ENCODE measurements at places on chromosomes 2 and 18.

DNA sequence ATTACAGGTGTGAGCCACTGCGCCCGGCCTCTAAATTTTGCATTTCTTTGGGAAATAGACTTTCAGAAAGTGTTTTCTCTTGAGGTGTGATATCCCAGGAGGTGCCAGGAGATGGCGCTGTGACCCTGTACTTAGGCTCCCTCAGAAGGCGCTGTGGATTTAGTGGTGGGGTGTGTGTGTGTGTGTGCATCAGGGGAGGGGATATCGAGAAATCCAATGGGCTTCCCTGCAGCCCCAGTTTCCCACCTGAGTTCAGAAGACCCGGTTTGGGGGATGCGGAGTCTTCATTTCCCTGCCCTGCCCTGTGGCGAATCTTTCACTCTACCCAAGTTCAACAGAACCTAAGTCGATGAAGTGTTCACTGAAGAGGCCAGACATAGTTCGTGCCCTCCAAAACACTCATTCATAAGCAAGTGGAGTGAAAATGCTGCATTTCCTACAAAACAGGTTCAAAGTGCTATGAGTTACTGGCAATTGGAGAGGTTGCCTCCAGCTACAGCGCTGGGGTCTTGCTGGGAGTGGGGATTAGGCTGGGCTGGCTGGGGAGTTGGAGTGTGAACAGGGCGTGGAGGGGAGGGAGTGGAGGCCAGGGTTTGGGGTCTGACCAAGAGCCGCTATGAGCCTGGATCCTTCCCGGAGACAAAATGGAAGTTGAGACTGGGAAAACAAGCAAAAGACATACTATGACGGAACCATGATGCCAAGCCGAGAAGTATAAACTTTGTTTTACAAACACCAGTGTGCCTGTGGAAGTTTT lies 6.5 kb upstream of the WNT6 start:
- DNase-seq, result peak; percentile 54

- DNase-seq, result no peak
Observed at GRCh38 chr18:8386669-8387380, 222.4 kb upstream of the RAB12 start.

DNA sequence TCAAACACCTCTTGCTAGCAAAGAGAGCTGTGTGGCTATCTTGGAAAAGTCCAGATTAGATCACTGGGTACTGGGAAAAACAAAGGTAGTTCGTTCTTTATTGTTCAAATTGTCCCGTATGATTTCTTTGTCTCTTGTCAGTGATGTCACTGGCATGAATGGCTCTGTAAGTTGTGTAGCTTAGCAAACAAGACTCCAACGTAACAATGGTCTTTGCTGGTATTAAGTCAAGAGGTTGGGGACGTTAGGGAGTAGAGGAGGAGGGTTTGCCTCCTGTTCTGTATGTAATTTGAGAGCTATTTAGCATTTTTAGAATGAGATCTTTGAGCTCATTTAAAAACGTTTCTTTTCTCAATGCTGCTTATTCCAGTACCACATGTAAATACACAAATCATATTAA lies 216.5 kb upstream of the SP5 start:
- no peak for DNase-seq

DNA sequence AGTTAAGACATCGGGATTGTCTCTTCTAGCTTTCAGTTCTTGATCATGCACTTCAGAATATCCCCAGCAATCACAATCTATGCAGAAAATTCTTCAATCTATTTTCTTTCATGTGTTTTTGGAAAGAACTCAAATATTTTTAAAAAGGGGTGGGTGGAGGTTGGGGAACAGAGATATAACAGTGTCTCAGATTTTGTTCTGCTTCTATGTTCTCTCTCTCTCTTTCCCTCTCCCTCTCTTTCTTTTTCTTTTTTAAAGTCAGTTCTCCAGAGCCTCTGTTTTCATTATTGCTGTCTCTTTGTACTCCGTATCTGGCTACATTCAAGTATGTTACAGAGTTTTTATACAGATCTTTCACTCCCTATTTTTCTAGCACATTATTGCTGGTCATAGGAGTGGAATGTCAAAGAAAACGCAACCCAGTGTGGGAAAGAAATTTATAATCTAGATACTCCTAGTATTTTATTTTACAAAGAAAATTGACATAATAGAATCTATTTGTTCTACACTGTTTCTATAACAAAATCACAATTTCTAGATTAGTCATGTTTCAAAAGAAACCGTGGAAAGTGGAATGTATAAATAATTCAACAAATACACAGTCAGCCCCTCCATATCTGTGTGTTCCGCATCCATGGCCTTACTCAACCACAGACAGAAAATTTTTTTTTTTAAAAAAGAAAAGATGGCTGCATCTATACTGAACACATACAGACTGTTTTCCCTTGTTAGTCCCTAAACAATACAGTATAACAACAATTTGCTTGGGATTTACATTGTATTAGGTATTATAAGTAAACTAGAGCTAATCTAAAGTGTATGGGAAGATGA lies 11.2 kb upstream of the NEMP2 start:
- DNase-seq, result no peak

GRCh38 chr2:54813584-54813983 lies 90.1 kb downstream of the EML6 start:
- DNase-seq, result no peak

DNA sequence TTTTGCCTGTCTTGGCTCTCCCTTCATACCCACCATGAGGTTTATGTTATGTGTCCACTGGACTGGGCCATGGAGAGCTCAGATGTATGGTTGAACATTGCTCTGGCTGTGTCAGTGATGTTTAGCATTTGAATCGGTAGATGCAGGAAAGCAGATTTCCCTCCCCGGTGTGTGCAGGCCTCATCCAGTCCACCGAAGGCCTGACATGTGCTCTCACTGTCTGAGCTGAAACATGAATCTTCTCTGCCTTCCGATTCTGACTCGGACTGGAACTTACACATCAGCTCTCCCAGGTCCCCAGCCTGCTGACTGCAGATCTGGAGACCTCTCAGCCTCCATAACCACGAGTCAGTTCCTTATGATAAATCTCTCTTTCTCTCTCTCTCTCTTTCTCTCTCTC lies 72.4 kb upstream of the SLC66A3 start:
- DNase-seq, result no peak

DNA sequence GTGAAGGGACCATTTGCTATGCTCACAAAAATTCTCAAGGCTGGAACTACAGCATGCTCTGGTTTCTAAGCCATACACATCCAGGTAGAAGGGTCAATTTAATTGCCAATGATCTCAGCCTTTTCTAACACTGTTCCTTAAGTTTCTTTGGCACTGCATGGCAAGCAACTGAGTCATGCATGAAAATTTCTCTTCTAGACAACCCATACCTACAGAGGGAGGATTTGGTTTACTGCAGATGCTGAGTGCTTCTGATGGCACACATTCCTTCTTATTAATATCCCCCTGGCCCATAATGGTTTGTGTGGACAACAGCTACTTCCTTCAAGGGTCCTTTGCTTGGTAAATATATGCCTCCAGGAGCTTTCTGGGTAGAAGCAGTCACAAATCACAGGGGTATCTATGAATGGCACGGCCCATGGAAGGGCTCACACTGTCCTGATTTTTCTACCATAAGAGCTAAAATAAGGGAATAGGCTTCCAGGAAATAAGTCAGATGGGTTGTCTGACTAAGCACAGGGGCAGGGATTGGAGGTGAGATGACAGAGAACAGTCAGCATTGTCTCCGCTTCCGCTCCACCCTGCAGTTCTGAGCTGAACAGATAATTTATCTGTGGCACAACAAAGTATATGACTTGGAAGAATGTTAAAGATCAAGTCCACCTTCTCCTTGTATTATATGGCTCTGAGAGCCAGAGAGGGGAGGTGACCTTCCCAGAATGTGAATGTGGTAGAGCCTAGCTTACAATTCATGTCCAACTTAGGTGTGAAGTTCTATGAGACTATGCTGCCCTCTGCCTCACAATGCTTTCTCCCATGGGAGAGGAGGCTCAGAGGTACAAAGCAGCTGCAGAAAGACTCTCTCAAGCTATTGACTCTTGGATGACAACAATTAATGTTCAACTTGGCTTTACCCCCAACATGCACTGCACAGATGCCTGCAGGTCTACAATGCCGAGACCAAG lies 199.2 kb upstream of the TNP1 start:
- DNase-seq, result no peak

- DNase-seq, result no peak
Observed at GRCh38 chr2:8487461-8487932, 194.4 kb upstream of the ID2 start.

DNA sequence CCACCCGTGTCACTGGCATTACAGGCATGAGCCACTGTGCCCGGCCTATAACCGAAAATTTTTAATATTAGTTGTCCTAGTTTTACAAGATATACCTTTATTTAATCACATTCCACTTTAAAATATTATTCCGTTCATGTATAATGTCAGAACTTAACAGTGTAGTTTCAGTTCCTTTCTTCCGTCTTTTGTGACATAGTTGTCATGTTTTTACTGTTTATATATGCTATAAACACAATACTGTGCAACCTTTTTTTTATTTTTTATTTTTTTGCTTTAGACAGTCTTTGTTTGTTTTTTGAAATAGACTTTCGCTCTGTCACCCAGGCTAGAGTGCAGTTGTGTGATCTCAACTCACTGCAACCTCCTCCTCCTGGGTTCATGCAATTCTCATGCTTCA lies 129.5 kb upstream of the TTC27 start:
- DNase-seq, result no peak

GRCh38 chr2:47568164-47568850 lies 165.4 kb downstream of the MSH2 start:
- no peak for DNase-seq
